ENCODE measurements at places on chromosomes 1 and 21. TPM values are rescaled to one million over a fixed set of nuclear protein-coding genes. Genes with fewer than 3 reads are reported as not detected.

Gene RHBDL2
- total RNA-seq: not detected

Gene TNFSF18
- 0.23 TPM for total RNA-seq

Gene CELF3
- 0.93 TPM for total RNA-seq

Gene GNAT2
- not detected for total RNA-seq

Gene GPX7
- total RNA-seq: 13.9 TPM

Gene CFHR4
- total RNA-seq: not detected

DNA sequence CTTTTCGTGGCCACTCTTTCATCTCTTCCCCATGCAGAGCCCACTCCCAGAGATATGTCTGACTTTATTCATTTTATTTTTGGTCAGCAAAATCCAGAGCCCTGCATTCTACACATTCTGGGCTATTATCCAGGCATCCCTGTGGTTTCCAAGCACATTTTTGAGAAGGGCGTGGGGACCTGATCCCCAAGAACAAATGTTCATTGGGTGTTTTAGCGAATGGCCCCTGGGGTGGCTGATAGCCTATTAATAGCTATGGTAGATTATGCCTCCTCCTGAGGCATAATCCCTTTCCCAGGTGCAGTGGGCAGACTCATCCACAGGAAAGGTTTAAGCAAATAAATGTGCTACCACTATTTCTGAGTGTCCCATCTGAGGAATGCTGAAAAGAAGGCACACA lies 511.8 kb upstream of the USP24 start:
- H3K27ac ChIP-seq: no peak overlapping the region
- H3K36me3 ChIP-seq: no peaks in the 10 kb centered on the region
- no peak overlapping the region for H3K4me3 ChIP-seq
- H3K27me3 ChIP-seq: no peaks in the 10 kb centered on the region
- no peaks in the 10 kb centered on the region for H3K4me1 ChIP-seq
- ATAC-seq: no peak

DNA sequence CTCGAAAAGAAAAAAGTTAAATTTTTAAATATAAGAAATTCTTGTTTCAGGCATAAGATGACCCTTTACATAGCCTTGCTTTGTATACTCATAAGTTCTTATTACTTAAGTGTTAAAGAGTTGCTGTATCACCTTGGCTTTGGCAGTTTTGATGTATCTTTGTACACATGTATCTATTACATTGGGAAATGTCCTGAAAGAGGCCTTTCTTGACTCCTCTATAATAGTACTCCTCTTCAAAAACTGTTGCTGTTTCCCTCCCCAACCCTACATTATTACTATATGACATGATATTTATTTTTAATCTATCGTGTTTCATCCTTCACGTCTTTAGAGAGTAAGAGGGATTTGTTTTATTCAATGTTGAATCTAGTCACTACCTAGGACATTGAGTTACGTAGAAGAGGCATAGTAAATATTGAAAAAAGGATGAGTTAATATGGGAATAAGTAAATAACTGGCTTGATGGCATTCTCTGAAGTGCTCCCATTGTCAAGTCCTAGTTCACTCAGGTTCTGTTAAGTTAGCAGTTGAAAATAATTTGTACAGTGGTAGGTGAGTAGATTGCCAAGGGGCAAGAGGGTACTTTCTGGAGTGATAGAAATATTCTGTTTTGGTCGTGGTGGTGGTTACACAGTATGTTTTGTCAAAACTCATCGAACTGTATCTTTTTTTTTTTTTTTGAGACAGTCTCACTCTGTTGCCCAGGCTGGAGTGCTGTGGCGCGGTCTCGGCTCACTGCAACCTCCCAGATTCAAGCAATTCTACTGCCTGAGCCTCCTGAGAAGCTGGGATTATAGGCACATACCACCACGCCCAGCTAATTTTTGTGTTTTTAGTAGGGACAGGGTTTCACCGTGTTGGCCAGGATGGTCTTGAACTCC lies 8.2 kb downstream of the THRAP3 start:
- H3K4me1 ChIP-seq: peaks cover 100% of the 10 kb centered on the region
- no peaks in the 10 kb centered on the region for H3K27me3 ChIP-seq
- ATAC-seq: no peak
- no peak overlapping the region for H3K4me3 ChIP-seq

DNA sequence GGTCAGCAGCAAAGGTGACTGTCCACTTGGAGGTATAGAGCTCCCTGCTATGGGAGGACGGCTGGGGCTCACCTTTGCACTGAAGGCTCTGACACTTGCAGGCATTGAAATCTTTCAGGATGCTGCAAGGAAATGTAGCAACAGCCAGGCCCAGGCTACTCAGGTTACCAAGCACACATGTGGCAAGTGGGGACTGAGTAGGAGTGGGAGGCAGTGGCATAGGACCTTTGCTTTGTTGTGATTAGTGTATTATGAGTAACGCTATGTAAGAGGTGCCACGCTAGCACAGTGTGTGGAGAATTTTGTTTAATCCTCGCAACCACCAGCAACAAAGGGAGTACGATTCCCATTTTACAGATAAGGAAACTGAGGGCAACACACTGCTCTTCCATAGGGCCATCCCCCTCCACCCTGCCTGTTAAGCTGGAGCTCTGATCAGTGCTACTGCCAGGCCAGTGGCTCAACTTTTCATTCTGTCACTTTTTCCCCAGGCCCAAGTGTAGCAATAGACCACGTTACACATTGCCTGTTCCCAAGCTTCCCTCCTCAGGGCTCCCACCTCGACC lies 21.2 kb downstream of the TMEM63A start:
- no peak overlapping the region for H3K4me3 ChIP-seq
- ATAC-seq: no peak
- H3K4me1 ChIP-seq: no peaks in the 10 kb centered on the region

GRCh38 chr1:23657659-23658275 lies 33.8 kb upstream of the RPL11 start:
- no peak overlapping the region for H3K27ac ChIP-seq
- peaks cover 53% of the 10 kb centered on the region for H3K27me3 ChIP-seq
- no peaks in the 10 kb centered on the region for H3K4me1 ChIP-seq
- no peaks in the 10 kb centered on the region for H3K36me3 ChIP-seq
- ATAC-seq: peak; percentile 63
- H3K4me3 ChIP-seq: no peak overlapping the region

- no peak overlapping the region for H3K4me3 ChIP-seq
- H3K27me3 ChIP-seq: no peaks in the 10 kb centered on the region
- no peak for ATAC-seq
- H3K4me1 ChIP-seq: no peaks in the 10 kb centered on the region
- H3K36me3 ChIP-seq: no peaks in the 10 kb centered on the region
- H3K27ac ChIP-seq: peak overlapping the region; percentile 7
Measured at GRCh38 chr1:78075621-78076020, 29.9 kb downstream of the GIPC2 start.

GRCh38 chr1:8307628-8308027 lies 10.3 kb upstream of the SLC45A1 start:
- H3K36me3 ChIP-seq: no peaks in the 10 kb centered on the region
- H3K4me1 ChIP-seq: no peaks in the 10 kb centered on the region
- ATAC-seq: no peak
- H3K27me3 ChIP-seq: no peaks in the 10 kb centered on the region
- no peak overlapping the region for H3K4me3 ChIP-seq
- no peak overlapping the region for H3K27ac ChIP-seq

DNA sequence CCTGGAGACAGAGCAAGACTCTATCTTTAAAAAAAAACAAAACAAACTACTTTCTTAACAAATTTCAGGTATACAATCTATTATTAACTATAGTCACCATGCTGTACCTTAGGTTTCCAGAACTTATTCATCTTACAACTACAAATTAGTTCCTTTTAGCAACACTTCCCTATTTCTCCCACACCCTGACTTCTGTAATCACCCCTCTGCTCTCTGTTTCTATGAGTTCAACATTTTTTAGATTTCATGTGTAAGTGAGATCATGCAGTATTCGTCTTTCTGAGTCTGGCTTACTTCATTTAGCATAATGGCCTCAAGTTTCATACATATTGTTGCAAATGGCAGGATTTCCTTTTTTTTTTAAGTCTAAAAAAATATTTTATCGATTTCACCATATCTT lies 77.9 kb upstream of the LPGAT1 start:
- no peaks in the 10 kb centered on the region for H3K27me3 ChIP-seq
- no peaks in the 10 kb centered on the region for H3K4me1 ChIP-seq
- no peak for ATAC-seq

DNA sequence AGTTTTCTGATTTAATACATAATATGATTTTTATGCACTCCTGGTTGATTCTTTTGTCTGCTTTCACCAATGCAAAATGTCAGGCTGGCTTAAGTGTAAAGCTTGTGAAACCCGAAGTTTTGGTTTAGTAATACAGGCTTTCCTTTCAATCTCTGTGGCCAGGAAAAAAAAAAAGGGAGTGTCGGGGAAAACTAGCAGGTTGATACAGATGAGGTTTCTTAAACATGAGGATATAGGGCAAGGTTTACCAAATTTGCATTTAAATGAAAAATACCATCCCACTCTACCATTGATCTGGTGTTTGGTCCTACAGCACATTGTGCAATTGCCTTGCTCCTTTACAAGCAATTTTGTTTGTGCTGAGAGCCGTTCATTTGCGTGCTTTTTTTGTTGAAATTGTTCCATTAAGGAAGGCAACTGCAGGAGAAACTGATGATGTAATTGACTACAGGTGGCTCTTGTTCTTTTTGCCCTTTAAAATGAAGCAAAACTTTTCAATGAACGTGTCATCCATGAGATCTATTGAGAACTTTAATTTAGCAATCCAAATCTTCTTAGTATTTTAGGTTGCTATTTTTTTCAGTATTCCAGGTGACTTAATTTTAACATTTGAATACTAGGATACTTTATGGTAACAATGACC lies 22.7 kb downstream of the CLIC6 start:
- no peaks in the 10 kb centered on the region for H3K36me3 ChIP-seq
- H3K4me3 ChIP-seq: no peak overlapping the region
- no peaks in the 10 kb centered on the region for H3K4me1 ChIP-seq
- ATAC-seq: no peak
- no peak overlapping the region for H3K27ac ChIP-seq
- peaks cover 13% of the 10 kb centered on the region for H3K27me3 ChIP-seq

GRCh38 chr1:156765666-156766065 lies 1.7 kb upstream of the PRCC start:
- H3K4me3 ChIP-seq: no peak overlapping the region
- no peak for ATAC-seq
- peaks cover 6% of the 10 kb centered on the region for H3K36me3 ChIP-seq
- no peaks in the 10 kb centered on the region for H3K27me3 ChIP-seq

- no peaks in the 10 kb centered on the region for H3K36me3 ChIP-seq
- H3K4me1 ChIP-seq: peaks cover 34% of the 10 kb centered on the region
- no peaks in the 10 kb centered on the region for H3K27me3 ChIP-seq
Measured at GRCh38 chr1:221718381-221719277, 23.3 kb downstream of the DUSP10 start.

GRCh38 chr1:230422221-230422981 lies 3.7 kb downstream of the PGBD5 start:
- peaks cover 96% of the 10 kb centered on the region for H3K27me3 ChIP-seq
- H3K27ac ChIP-seq: no peak overlapping the region
- ATAC-seq: no peak
- no peak overlapping the region for H3K4me3 ChIP-seq
- H3K4me1 ChIP-seq: peaks cover 4% of the 10 kb centered on the region
- no peaks in the 10 kb centered on the region for H3K36me3 ChIP-seq

GRCh38 chr21:27565364-27565763 lies 598.5 kb upstream of the ADAMTS5 start:
- no peak for ATAC-seq
- no peaks in the 10 kb centered on the region for H3K27me3 ChIP-seq
- no peaks in the 10 kb centered on the region for H3K36me3 ChIP-seq
- no peak overlapping the region for H3K4me3 ChIP-seq
- H3K4me1 ChIP-seq: peaks cover 18% of the 10 kb centered on the region

GRCh38 chr1:208278638-208279037 lies 34.5 kb upstream of the PLXNA2 start:
- no peak overlapping the region for H3K27ac ChIP-seq
- no peak overlapping the region for H3K4me3 ChIP-seq
- ATAC-seq: no peak
- peaks cover 14% of the 10 kb centered on the region for H3K27me3 ChIP-seq

DNA sequence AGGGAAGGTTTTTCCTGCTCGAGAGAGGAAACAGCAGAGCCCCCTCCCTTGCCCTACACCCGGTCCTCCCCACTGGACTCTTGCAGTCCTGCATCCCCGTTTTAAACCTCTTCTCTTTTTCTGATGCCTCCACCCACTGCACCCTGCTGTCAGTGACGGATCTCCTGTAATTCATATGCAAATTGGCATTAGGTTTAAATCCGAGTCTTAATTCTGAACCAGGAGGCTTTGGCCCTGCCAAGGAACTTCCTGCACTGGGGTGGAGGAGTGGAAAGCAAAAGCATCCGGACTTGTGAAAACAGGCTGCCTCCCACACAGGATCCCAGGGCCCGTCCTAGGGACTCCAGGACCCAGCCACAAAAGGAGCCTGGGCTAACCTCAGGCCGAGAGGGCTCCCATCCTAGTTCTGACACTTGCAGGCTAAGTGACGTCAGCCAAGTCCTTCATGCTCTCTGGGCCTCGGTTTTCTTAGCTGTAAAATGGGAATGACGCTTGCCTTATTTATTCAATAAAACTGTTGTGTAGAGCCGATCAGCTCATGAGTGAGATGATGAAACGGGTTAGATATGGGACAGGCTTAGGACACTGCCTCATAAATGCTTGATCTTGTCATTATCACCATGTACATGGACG lies 613.3 kb downstream of the AJAP1 start:
- H3K27me3 ChIP-seq: peaks cover 50% of the 10 kb centered on the region
- no peak overlapping the region for H3K4me3 ChIP-seq
- no peak for ATAC-seq
- H3K4me1 ChIP-seq: no peaks in the 10 kb centered on the region

DNA sequence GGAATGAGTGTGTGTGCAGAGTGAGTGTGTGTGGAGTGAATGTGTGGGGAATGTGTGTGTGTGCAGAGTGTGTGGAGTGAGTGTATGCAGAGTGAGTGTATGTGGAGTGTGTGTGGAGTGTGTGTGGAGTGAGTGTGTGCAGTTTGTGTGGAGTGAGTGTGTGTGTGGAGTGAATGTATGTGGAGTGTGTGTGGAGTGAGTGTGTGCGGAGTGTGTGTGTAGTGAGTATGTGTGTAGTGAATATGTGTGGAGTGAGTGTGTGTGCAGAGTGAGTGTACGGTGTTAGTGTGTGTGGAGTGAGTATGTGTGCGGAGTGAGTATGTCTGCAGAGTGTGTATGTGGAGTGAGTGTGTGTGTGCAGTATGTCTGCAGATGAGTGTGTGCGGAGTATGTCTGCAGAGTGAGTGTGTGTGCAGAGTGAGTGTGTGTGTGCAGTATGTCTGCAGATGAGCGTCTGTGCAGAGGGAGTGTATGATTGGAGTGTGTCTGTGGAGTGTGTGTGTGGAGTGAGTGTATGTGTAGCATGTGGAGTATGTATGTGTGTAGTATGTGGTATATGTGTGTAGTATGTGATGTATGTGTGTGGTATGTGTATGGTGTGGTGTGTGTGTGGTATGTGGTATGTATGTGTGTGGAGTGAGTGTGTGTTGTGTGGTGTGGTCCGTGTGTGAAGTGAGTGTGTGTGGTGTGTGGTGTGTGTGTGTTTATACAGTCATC lies 59.7 kb upstream of the CLDN14 start:
- no peak for ATAC-seq
- no peak overlapping the region for H3K27ac ChIP-seq
- H3K27me3 ChIP-seq: peaks cover 83% of the 10 kb centered on the region
- no peaks in the 10 kb centered on the region for H3K36me3 ChIP-seq
- H3K4me3 ChIP-seq: no peak overlapping the region

Measured in gastroesophageal sphincter (tissue), 4 donors.